CD4-positive, alpha-beta T cell treated with Interleukin-21 for 1 hour (primary cell): ENCODE measurements at places on chromosomes 5 and 9.

- DNase-seq: peak; percentile 24
Observed at GRCh38 chr9:126702151-126703001, 88.6 kb downstream of the LMX1B start.

GRCh38 chr5:118778941-118779340 lies 209.4 kb downstream of the DTWD2 start:
- DNase-seq: no peak

GRCh38 chr5:150642567-150642927 lies 2.1 kb downstream of the SYNPO start:
- no peak for DNase-seq

- no peak for DNase-seq
Observed at GRCh38 chr9:112489039-112489546, 2.5 kb downstream of the KIAA1958 start.

DNA sequence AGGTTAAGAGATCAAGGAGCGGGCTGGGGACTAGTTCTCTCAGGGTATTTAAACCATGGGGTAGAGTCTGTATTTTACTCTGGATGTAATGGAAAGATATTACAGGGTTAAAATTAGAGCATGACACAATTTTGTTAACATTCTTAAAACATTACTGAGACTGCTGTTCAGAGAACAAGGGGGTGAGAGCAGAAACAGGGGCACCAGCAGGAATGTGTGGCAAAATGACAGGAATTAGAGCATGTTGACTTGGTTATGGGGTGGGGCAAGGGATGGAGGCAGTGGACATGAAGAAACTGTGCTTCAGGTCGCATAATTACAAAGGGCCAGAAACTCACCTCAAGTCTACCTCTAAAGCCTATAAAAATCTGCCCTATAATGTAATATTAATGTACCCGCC lies 75.0 kb downstream of the TMEM232 start:
- no peak for DNase-seq

- no peak for DNase-seq
Observed at GRCh38 chr5:118862596-118862995, 125.8 kb downstream of the DTWD2 start.

- no peak for DNase-seq
Observed at GRCh38 chr5:5591567-5591966, 169.1 kb downstream of the ICE1 start.

- no peak for DNase-seq
Observed at GRCh38 chr9:111113712-111114111, 75.4 kb upstream of the LPAR1 start.

DNA sequence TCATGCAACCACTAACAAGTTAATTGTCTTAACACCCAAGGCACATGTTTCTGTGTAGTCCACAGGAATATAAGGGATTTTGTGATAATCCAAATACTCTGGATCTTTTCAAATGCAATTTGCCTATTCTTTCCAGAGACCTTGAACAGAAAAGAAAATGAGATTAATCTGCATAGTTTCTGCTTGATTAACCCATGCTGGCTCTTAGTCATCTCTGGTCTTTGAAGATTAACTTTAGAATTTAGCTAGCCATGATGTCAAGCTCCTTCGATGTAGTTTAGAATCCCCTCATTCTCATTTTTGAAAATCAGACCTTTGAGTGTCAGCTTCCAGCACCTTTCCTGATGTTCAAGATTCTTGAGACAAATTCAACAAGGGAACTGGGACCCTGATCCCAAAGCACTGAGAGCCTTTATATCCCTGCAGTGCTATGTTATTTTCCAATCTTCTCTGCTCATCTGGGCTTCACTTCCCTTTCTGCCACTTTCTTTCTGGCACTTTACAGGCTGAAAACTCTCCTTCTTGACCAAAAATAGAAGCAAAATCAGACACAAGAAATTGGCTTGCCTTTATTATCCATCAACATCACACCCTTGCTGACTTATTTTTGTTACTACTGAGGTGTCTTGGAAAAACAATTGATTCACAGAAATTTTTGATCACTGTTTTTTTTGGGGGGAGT lies 155.5 kb downstream of the PALM2AKAP2 start:
- DNase-seq: no peak
